ENCODE measurements at places on chromosomes 12 and 14. TPM values are rescaled to one million over a fixed set of nuclear protein-coding genes. Genes with fewer than 3 reads are reported as not detected.

The CCDC60 gene
- not detected for total RNA-seq

The TRMT5 gene
- 10.7 TPM for total RNA-seq

The COL2A1 gene
- total RNA-seq = not detected

The SMCO2 gene
- not detected for total RNA-seq

The NYNRIN gene
- 5.5 TPM for total RNA-seq

The MARK3 gene
- total RNA-seq = 51.9 TPM

The KLRK1 gene
- total RNA-seq = not detected

The CDKN3 gene
- total RNA-seq = 67.5 TPM

The CACNA1C gene
- total RNA-seq = 0.05 TPM

The TMEM233 gene
- total RNA-seq = 1.4 TPM

The CTSG gene
- not detected for total RNA-seq

The TRIAP1 gene
- total RNA-seq = 81.4 TPM

The DNAJC22 gene
- 0.98 TPM for total RNA-seq

The NKX2-1 gene
- not detected for total RNA-seq

The PLEKHD1 gene
- not detected for total RNA-seq

The IGF1 gene
- total RNA-seq = 0.69 TPM

The EXOC3L4 gene
- not detected for total RNA-seq

The ITGB7 gene
- total RNA-seq = 0.80 TPM

The KCNH5 gene
- total RNA-seq = not detected

The MANSC4 gene
- not detected for total RNA-seq

The PIWIL1 gene
- not detected for total RNA-seq

The BCL2L2 gene
- 11.4 TPM for total RNA-seq

The ACRBP gene
- 0.27 TPM for total RNA-seq

The EIF2S3B gene
- total RNA-seq = 0.67 TPM

The MYL2 gene
- total RNA-seq = 5.0 TPM

The DEGS2 gene
- not detected for total RNA-seq

The ANKRD13A gene
- total RNA-seq = 36.5 TPM

The COX8C gene
- not detected for total RNA-seq

The CFAP73 gene
- not detected for total RNA-seq

The JAG2 gene
- total RNA-seq = 52.0 TPM

The KRT77 gene
- not detected for total RNA-seq

The CD69 gene
- total RNA-seq = 0.25 TPM

The ADCY4 gene
- 26.8 TPM for total RNA-seq

The SOS2 gene
- 17.1 TPM for total RNA-seq

The HHIPL1 gene
- 4.7 TPM for total RNA-seq

The MYO1A gene
- not detected for total RNA-seq

The CKB gene
- 2.7 TPM for total RNA-seq

The HCAR3 gene
- total RNA-seq = not detected

The CARMIL3 gene
- total RNA-seq = 0.05 TPM

The DDN gene
- under 0.01 TPM for total RNA-seq

The RPL10L gene
- not detected for total RNA-seq

The SRGAP1 gene
- 5.3 TPM for total RNA-seq

The FERMT2 gene
- total RNA-seq = 115 TPM

The AMHR2 gene
- not detected for total RNA-seq

The SYNDIG1L gene
- total RNA-seq = not detected

The ADSS1 gene
- 0.47 TPM for total RNA-seq

The ADCK1 gene
- 9.1 TPM for total RNA-seq

The CABP1 gene
- not detected for total RNA-seq

The NEDD1 gene
- 30.1 TPM for total RNA-seq

Data from mammary microvascular endothelial cell (primary cell).